Coronary artery (tissue), 2 donors: ENCODE measurements at places on chromosomes 11 and 22.

DNA sequence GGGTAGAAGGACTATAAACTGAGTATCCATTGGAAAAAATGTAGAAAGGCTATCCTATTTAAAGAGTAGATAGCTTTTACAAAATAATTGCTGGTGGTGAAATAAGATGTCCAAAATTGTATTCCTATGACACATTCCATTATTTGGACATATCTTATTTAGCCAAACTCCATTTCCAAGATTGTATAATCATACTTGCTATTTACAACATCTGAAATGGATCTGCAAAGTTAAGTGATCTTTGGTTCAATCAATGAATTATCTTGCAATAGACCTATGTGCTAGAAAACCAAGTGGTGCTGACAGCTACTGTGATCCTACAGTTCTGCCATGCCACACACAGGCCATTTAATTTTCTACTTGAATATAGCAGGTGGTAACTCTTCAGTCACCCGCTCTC lies 11.0 kb upstream of the BLID start:
- no peak for DNase-seq

- no peak for DNase-seq
These were observed 197.9 kb upstream of the ANO3 start for GRCh38 chr11:26134053-26134452.

DNA sequence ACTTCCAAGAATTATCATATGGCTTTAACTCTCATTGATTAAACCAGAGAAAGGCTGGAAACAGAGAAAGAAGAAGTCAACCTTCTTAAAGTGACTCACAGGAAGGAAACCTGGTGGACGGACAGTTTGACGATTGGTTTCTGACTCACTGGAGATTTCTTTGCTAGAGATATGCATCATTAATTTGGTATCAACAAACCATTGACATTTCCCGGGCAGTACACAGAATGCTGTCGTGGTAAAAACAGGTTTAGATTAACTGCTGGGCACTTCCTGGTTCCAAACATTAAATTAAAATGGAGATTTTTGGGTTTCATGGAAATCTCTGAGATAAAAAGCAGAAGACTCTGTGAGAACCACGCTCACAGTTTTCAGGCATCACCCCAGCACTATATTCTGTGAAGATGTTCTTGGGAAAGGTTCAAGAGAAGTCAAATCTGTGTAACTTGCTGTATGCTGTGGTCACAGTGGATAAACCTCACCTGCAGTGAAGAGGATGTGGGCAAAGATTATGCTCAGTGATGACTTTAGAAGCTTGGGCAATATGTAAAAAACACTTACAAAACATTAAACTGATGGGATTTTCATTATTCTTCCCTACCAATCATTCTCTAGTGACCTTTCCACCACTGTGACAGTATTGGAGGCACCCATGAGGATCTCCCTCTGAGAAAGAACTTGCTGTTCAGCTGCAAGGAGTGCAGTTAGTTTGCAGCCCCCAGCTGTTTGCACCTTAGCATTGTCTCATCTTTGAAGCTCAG lies 61.1 kb upstream of the CD44 start:
- no peak for DNase-seq

DNA sequence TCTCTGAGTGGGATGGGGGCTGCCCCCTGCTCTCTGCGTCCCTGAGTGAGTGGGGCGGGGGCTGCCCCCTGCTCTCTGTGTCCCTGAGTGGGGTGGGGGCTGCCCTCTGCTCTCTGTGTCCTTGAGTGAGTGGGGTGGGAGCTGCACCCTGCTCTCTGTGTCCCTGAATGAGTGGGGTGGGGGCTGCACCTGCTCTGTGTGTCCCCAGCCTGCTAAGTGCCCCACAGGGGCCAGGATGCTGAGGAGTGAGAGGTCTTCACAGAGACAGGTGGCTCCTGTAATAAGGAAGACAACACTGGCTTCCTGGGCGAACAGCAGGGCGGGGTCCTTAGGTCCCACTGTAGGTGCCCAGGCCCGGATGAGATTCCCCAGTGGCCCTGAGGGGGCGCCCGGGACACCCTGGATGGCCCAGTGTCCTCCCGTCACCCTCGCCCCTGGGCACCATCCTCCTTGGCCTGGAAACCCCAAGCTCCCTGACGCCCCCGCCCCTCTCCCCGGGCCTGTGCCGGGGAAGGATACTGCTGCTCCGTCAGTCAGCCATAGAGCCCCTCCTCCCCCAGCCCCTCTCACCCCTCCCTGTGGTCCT lies 3.8 kb upstream of the CCDC188 start:
- DNase-seq = no peak

GRCh38 chr22:30457981-30458380 lies 13.8 kb downstream of the SEC14L3 start:
- no peak for DNase-seq

GRCh38 chr22:28514321-28514821 lies 165.3 kb downstream of the TTC28 start:
- DNase-seq = no peak

- DNase-seq = no peak
These were observed 15.7 kb upstream of the KCNJ11 start for GRCh38 chr11:17403980-17404759.

DNA sequence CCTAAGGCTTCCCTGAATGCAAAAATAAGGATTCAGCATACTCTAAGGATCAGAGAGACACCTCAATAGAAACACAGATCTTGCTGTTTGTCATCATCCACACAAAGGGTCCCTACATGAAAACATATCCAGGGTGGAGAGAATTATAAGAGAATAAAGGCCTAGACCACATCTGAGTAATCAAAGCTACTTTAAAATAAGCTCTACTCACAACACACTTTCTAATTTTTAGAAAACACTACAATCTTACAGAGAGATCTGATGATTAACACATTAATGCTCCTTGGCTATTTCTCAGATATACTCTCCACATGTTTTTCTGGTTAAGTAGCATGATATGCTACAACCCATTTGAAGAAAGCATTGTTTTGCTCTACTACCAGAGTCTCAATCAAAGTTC lies 108.2 kb downstream of the ETS1 start:
- DNase-seq = no peak

GRCh38 chr22:47534804-47535410 lies 772.5 kb downstream of the TBC1D22A start:
- no peak for DNase-seq

GRCh38 chr11:126485021-126485792 lies 129.7 kb downstream of the ST3GAL4 start:
- DNase-seq = no peak

DNA sequence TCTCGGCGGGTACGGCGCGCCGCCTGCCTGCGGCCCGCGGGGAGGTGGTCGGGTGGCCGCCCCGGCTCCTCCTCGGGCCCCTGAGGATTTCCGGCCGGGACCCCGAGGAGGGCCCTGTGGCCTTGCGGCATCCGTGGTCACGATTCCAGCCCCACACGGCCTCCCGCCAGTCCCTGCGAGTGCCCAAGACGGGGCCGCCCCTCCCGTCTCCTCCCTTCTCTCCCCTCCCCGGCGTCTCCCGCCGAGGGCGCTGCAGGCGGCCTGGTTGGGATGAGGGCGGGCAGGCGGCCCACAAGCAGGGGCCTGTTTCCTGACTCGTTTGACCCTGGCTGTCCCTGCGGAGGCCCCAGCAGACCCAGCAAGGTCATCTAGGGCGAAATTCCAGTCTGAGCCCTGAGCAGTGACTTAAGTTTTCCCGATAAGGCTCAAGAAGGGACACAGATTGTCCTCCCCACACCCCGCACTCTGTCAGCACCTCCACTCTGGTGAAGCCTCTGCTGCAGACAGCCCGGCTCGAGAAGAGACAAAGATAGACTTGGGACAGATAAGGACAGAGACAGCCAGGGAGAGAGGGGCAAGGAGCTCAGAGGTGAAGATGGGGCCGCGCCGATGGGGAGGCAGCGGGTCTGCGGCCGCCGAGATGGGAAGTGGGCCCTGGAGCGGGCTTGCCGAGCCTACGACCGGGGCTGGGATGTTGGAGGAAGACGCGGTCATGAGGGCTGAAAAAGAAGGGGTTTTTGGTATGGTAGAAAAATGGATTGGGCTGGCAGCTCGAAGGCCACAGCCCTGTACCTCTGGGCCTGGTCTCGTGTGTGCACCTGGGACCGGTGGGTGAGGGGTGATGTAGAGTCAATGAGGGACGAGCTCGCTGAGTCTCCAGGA lies 95.0 kb downstream of the SWAP70 start:
- no peak for DNase-seq

DNA sequence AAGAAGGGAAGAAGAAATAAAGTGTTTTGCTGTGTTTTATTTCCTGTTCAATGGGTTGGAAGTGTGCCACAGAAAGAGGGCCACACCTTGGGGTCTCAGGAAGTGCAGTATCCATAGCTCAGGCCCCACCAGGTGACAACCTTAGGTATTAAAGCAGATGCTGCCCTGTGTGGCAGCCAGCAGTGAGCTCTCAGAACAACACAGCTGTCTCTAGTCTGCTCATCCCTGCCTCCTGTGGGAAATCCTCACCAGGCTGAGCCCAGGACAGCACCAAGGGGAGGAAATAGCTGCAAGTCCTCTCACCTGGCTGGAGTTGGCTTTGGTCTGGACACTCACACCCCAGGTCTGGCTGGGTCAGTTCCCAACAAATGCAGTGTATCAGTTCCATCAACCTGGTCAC lies 25.1 kb downstream of the ARL14EP start:
- no peak for DNase-seq

GRCh38 chr11:64396079-64396591 lies 37.2 kb downstream of the RPS6KA4 start:
- no peak for DNase-seq

DNA sequence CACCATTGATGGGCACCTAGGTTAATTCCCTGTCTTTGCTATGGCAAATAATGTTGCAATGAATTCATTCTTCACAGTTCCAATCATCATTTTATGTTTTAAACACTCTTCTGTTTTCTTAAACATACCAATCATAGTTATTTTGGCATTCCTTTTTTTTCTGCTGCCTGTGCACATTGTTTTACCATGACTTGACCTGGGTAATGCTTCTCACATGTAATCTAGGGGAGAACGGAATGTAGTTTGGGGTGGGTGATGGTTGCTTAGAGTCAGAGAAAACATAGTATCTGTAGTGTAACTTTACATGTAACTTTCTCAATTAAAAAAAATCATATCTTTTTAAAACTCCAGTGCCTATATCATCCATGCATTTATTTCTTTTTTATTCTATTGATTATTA lies 1945.3 kb upstream of the RAG2 start:
- no peak for DNase-seq

DNA sequence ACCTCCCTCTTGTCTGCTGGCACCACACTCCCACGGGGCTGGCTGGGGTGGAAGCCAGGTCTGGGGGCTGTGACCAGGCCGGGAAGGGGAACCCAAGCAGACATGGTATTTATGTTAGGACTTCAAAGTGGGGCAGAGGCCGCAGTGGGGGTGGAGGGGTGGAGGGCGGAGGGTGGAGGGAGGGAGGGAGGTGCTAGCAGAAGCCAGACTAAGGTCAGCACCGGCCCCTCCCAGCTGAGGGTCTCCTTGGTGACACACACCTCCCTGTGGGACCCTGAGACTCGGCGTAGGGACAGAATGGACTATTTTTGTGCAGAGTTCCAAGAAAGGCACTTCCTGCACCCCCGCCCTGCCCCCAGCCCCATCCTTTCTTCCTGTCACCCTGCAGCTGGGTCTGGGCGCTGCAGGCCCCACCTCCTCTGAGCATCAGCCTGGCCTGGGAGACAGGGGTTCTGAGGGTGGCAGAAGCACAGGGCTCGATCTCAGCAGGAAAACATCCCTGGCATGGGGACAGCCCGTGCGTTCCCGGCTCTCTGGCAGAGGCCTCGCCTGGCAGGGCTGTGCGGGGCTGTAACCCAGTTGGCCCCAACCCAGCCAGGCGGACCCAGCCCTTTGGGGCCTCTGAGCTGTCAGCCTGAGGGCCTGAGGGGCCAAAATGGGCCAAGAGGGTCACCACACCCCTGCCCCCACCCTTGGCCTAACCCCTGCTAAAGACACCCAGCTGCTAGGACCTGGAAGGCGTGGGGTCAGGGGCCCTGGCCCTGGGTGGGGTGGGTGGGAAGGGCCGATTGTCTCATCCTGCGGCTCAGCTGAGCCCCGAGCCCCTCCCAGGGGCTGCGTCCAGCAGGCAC lies 9.6 kb upstream of the CD248 start:
- DNase-seq = no peak

GRCh38 chr11:14905104-14906033 lies 13.3 kb upstream of the CYP2R1 start:
- peak; percentile 77 for DNase-seq

DNA sequence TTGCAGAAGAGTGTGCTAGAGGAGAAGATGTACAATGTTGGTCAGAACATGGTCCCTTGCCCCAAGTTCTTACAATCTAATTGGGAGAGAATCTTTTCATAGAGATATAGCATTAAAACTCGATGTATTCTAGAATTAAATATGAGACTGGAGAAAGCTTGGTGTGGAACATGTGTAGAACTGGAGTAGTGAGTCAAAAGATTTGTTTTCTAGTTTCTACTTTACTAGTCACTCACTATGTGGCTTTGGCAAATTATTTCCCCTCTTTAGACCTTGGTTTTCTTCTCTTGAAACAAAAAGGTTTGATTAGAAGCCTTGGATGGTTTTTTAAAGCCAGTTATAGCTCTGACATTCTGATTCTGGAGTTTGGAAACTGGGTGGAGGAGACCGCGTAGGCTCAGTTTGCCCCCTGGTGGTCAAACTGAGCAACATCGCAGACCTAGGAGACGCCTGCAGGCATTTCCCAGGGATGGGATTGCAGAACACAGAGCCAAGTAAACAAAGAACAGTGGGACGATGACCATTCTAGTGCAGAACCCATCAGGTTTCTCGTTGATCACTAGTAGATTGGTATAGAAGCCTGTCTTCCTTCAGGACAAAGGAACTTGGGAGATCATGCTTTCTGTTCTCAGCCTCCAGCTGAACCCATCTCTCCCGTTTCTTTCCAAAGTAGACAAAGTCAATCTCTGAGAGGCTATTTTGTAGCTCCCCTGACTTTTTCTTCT lies 8.5 kb upstream of the CHRDL2 start:
- DNase-seq = no peak

DNA sequence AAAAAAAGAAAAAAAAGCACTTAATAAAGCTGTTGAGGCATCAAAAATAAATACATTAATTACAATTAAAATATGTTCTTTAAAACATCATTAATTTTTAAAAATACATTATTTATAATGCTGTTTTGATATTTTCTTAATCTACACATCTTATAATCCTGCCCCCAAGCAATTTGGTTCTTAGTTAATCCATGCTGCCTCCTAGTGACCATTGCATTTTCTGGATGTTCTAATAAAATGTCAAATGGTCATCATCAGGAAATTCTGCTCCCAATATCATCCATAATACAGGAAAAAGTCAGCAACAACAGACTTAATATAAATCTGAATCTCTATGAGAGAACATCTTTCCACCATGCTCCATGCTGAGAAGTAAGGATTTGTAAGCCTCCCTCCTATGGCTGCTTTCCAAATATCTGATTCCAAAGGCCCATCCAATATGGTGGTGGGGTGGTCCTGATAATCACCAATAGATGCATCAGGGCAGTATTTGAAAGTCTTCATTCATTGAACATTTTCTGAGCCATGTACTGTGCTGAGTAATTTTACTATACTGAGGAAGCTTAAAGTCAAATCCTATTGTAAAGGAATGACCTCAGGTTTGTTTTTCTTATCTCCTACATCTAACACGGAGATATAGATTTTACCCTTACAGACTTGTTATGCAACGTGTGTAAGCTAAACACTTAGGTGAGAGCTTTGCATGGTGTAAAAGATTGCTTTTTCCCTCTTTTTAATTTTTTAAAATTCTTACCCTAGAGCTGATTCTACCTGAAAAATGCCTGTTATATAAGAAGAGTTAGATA lies 124.7 kb upstream of the BMAL1 start:
- DNase-seq = no peak

- no peak for DNase-seq
These were observed 7.7 kb downstream of the CD44 start for GRCh38 chr11:35146711-35147110.
